ENCODE measurements at places on chromosomes 5 and 9.
A peak's percentile ranks its signal among the peaks of the same experiment; 100 is the strongest.

DNA sequence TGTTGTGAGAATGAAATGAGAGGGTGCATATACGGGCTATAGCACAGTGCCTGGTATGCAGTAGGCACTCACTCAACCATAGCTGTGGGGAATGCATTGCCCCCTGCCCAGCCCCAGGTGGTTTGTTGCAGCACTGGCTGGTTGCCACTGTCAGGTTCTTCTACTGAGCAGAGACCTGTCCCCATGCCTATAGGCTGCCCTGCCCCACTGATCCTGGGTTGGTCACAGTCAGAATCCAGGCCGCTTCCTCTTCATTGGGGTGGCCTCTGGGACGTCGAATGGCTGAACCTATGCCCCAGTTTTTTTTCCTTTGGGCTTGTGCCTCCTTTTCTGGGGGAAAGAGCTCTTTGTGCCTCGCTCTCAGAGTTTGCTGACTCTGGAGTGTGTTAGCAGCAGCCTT is 74.6 kb downstream of the RGS3 start:
- DNase-seq: no peak

DNA sequence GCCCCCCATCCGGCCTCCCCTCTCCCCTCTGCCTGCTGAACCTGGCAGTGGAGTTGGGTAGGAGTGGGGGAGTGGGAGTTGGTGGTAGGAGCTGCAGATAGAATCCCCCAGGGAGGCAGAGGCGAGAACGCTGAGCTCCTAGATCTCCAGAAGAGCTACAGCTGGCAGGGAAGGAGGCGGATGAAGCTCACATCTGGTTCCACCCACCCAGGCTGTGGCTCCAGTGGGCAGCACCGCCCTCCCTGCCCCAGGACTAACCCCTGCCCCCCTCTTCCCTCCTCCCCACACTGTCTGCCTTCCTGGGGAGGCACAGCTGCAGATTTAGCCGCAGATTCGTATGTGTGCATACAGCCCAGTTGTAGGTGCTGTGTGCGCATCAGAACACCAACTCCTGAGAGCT is 34.2 kb downstream of the C9orf50 start:
- DNase-seq: no peak

- DNase-seq: no peak
Observed at GRCh38 chr9:70802758-70803436, 318.5 kb downstream of the TRPM3 start.

- DNase-seq: peak; percentile 81
Observed at GRCh38 chr9:119556129-119556875, 187.1 kb upstream of the BRINP1 start.

- DNase-seq: no peak
Observed at GRCh38 chr5:140038373-140038957, 4.6 kb downstream of the NRG2 start.

DNA sequence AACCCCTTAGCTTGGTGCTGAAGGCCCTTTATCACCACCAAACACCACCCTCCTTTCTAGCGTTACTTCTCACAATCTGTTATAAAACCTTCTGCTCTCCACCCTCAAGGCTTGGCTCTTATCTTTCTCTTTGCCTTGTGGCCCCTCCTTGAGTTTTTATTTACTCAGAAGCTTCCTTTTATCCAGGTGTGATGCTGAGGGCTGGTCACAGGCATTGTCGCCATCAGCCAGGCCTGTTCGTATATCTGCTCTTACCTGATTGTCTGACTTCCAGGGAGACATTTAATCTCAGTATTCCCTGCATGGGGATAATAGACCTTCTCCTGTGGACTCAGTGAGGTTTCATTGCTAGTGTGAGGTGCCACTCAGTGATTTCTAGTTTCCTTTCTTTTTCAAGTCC is 34.2 kb downstream of the MEGF10 start:
- DNase-seq: no peak

GRCh38 chr5:72505539-72506157 is 1.6 kb downstream of the ZNF366 start:
- no peak for DNase-seq

DNA sequence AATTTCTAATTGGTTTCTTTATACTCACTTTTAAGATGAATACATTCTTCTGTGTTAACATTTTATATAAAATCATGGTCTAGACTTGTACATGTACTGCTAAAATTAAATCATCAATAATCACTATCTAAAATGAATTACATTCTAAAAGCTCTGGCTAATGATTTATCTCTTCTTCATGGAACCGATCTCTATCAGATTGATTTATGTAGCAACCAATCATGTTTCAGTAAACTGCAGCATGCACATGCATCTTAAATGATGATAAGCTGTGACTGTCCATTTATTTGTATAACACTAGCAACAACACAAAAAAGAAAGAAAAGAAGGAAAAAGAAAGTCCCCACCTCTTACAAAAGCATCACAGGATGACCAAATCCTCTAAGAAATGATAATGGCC is 669.2 kb downstream of the NR2F1-AS1 start:
- DNase-seq: no peak

DNA sequence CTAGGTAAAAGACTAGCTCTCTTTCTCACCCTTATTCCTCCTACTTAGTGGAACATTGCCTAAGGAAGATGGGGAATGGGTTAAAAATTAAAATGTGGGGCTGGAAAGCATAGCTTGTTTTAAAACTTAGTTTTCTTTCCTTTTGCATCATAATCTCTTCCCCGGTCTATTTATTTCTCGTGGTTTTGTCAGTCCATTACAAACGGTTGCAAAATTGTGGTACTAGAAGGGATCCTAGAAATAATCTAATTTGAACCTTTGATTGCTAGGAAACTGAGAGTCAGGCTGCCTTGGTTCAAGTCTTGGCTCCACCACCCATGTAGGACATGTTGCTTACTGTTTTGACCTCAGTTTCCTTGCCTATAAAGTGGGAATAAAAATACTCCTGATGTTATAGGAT is 1.3 kb downstream of the IL31RA start:
- DNase-seq: no peak

- no peak for DNase-seq
Observed at GRCh38 chr5:128905568-128906110, 59.6 kb upstream of the SLC27A6 start.

DNA sequence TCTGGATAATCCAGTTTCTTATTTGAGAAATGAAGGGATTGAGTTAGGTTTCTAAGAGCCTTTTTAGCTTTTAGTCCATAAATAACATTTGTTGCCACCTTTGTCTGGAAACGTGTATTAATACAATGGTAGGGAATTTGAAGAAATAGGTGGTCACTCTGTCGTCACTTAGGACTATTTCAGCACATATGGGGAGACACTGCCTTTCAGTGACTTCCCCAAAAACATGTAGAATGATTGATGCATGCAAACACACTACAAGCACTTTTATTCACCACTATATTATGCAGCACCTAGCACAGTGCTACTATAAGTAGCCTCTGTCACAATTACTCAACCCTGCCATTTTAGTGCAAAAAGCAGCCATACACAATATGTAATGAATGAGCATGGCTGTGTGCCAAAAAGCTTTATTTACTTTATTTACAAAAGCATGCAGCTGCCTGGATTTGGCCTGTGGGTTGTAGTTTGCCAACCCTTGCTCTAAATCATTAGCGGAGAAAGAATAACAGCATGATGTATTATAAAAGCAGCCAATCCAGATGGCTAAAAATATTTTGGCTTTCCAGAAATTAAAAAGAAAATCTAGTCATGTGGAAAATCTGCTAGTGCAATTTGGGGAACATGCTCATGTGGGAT is 154.2 kb upstream of the HMHB1 start:
- DNase-seq: no peak

DNA sequence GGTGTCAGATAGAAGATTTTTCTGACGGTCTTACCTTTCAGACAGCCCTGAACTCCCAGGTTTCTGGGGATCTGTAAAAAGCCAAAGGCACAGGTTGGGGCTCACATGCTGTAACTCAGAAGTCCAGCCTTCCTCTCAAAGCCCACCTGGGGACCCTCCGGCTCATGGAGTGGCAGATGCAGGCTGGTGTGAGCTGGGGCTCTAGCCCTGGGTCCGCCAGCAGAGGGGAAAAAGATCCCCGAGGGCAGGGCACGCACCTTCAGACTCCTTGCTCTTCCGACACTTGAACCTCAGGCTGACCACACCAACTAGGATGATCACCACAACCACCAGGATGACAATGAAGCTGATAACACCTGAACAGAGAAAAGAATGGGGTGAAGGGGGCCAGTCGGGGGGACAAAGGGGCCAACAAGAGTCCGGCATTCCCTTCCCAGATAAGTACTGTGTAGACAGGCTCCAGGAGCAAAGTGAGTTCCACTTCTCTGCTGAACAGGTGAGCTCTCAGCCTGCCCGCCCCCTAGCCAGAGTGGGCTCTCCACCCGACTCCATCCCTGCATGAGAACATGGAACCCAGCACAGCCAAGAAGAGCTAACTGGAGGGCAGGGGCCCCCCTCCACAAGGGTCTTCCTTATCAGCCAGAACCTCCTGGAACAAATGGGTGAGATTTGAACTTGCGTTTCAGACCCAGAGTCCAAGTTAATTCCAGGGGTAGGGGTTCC is 7.8 kb downstream of the ECSCR start:
- DNase-seq: no peak

DNA sequence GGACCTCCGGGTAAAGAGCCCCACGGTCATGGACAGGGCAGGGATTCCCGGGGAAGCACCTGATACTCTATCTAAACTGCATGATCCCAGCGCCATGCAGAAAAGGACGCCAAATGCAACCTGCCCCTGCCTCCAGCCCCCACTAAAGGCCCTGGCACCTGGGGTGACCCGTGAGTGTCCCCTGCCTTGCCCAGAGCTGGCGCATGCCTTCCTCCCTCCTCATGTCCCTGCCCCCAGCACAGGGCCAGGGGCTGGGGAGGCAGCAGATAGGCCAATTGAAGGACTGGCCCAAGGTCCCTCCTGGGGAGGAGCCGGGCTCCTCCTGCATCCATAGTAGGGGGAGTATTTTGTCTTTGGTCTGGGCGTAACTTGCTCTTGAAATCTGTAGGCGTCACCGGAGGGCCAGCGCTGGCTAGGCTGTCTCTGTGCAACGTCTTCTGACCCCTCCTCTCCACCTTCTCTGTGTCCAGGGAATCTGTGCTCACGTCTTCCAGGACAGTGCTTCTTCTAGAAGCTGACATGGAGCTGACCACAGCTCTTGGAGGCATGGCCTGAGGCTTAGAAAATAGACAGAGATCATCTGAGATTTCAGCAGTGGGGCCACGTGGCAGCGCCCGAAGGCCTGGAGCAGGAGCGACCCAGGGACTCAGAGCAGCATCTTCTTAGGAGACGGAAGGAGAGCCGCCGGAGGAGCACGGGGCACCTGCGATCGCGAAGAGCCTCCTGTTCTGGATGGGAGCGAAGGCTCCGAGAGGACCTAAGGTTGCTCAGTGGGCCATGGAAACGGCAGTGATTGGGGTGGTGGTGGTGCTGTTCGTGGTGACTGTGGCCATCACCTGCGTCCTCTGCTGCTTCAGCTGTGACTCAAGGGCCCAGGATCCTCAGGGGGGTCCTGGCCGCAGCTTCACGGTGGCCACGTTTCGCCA is 660 bp downstream of the SPAAR start:
- DNase-seq: no peak

GRCh38 chr5:50921366-50922133 is 255.1 kb downstream of the PARP8 start:
- DNase-seq: no peak

DNA sequence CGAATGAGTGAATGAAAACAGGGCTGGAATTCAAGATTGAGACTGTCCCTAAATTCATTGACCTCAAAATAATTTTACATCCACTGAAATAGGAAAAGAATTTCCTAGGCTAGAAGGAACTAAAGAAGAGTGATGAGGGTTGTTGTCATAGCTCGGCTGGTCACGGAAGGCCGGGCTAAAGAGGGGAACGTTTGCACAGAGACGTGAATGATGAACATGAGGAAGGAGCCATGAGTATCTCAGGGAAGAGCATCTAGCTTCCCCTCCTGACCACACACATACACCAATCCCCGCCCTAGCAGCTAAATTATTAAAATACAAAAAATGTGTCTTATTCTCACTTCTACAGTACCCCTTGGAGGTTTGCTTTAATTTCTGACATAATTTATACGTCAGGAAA is 124.4 kb upstream of the ABCA1 start:
- DNase-seq: no peak

DNA sequence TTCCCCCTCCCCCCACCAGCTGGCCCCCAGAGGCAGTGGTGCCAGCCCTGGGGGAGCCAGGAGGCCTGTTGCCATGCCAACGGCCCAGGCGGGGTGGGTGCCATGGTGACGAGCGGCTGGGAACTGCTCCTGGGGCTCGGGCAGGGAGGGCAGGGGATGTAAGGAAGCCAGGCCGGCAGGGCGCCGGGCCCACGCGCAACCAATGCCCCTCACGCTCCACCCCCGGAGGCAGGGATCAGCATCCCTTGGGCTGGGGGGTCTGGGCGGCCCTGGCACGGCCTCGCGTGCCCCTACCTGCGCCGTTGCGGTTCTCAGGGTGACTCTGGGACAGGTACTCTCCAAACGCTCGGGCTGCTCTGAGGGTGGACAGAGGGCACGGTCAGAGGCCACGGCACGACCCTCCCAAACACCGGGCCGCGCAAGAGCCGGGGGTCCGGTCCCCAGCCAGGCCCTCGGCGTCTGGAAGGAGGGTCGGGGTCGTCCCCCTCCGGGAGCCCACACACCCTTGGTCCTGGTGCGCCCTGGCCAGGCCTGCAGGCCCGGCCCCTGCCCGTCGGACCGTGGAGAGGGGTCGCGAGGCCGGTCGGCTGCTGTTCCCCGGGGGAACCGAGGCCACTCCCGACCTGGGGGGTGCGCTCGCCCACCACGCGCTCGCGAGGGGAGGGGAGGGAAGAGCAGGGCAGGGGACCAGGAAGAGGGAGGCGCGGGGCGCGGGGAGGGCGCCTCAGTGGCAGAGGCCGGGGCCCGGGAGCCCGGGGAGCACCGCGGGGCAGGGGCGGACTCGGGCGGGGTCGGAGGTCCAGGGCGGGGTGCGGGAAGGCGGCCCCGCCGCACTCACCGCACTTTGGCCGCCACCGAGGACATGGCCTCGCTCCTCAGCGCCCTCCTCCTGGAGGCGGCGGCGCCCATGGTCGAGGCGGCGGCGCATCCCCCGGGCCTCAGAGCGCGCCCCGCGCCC is 661 bp downstream of the NSMF start:
- peak; percentile 55 for DNase-seq

DNA sequence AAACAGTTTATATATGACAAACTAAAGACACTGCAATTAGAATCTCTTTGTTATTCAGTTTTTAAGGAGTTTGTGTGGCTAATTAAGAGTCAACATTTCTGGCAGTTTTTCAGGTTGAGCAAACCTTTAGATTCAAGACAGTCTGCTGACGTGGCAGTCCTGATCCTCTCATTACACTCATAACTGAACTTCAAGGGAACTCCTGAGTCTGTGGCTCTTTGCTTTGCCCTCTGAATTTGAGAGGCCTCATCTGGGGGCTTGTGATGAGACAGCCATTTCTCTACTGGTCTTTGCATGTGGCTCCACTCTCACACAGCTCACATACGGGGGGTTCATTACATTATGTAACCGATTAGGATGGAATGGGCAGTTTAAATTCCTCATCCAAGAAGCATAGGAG is 182.9 kb upstream of the MEF2C start:
- DNase-seq: no peak

DNA sequence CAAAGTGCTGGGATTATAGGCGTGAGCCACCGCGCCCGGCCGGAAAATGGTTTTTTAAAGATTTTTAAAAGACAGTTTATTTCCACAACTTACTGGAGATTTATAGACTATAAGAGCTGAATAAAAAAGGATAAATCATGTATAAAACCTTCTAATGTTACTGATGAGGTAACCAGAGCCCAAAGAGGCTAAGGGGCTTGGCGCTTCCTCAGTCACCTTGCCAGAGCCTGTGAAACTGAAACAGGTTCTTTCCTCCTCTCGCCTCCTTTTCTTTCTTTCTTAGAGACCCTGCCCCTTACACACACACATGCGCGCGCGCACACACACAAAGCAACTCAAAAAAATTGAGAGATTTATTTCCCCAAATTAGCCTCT is 69.8 kb downstream of the HSD17B3 start:
- no peak for DNase-seq
